HepG2 (cell line): ENCODE measurements at places on chromosomes 4 and X. TPM values are rescaled to one million over a fixed set of nuclear protein-coding genes. Genes with fewer than 3 reads are reported as not detected.

The CORIN gene
- total RNA-seq = 0.11 and 0.84 TPM in 2 replicates

The PNMA6F gene
- total RNA-seq = not detected in 2 replicates

The SLC6A14 gene
- 43.2 and 70.2 TPM in 2 replicates for total RNA-seq

The BMX gene
- total RNA-seq = not detected in 2 replicates

DNA sequence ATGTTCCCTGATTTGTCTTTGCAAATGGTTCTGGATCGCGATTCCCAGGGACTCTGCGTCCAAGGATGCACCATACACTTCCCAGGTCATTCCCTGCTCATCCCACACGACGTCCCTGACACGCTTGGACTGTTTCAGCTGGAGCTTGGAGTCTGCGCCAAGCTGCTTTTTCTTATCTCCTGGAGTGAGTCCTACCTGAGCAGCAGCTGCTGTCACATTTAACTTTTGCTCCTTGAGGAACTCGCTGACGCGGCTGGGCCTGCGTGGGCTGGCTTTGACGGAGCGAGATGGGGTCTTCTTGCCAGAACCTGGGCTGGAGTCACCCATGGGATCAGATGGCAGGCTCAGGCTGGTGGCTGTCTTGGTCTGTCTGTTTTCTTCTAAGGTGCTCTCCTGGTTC is 59.6 kb downstream of the GPRIN3 start:
- H3K27ac ChIP-seq = no peak overlapping the region
- no peaks in the 10 kb centered on the region for H3K36me3 ChIP-seq
- peaks cover 14% of the 10 kb centered on the region; the same call in 2 of the 3 replicates for H3K27me3 ChIP-seq
- no peak overlapping the region for H3K4me3 ChIP-seq
- H3K4me1 ChIP-seq = no peaks in the 10 kb centered on the region

- DNase-seq = no peak
- H3K4me3 ChIP-seq = no peak overlapping the region
- no peak overlapping the region for H3K27ac ChIP-seq
- H3K36me3 ChIP-seq = no peaks in the 10 kb centered on the region
Observed at GRCh38 chr4:23369331-23369730, 520.5 kb downstream of the PPARGC1A start.

- H3K27ac ChIP-seq = no peak overlapping the region
- H3K27me3 ChIP-seq = peaks cover 10% of the 10 kb centered on the region
- no peak overlapping the region for H3K4me3 ChIP-seq
- H3K36me3 ChIP-seq = no peaks in the 10 kb centered on the region
- DNase-seq = no peak
- peaks cover 23% of the 10 kb centered on the region; the same call in 1 of the 2 replicates for H3K4me1 ChIP-seq
Observed at GRCh38 chrX:150363561-150364346, 637 bp downstream of the MAMLD1 start.

- no peak overlapping the region for H3K27ac ChIP-seq
- no peaks in the 10 kb centered on the region for H3K4me1 ChIP-seq
- H3K27me3 ChIP-seq = no peaks in the 10 kb centered on the region; the same call in 2 of the 3 replicates
- DNase-seq = no peak
Observed at GRCh38 chr4:89492581-89493071, 185.0 kb upstream of the GPRIN3 start.

GRCh38 chr4:22435652-22436051 is 80.2 kb downstream of the ADGRA3 start:
- H3K36me3 ChIP-seq = peaks cover 2% of the 10 kb centered on the region
- peak overlapping the region; percentile 25 for H3K27ac ChIP-seq
- DNase-seq = no peak
